Activated CD4-positive, CD25-positive, alpha-beta regulatory T cell treated with anti-CD3 and anti-CD28 coated beads, Interleukin-2, amount 50 U/mL, for 72 hours (primary cell): ENCODE measurements at places on chromosomes 7 and 10.

DNA sequence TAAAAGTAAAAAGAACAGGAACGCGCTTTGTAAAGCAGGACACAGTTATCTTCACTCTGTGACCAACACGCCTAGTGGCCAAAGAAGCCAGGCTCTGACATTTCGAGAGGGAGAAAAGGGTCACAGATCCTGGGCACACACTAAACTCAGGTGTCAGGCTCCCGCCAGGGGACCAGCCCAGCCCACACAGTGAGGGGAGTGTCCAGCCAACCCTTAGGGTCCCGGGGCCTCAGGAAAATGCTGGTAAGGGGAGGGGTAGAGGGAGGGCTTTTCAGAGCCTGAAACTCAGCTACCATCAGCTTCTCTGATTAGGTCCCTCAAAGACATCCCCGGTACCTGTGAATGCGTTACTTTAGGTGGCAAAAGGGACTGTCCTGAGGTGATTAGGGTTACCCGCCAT, 16.6 kb downstream of the ANXA11 start:
- DNase-seq: no peak

DNA sequence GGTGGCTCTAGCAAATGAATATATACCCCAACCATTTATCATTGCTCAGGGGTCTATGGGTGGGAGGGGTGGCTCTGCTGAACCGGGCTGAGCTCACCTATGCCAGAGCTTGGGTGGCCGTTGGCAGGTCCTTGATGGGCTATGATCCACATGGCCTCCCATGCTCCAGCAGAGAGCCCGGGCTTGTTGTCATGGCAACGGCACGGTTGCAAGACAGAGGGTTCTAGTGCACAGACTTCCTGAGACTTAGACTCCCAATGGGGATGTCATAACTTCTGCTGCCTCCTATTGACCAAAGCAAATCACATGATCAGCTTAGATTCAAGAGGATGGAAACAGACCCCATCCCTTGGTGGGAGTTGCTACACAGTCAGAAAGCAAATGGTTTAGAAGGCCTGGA, 36.4 kb upstream of the CARD11 start:
- no peak for DNase-seq

GRCh38 chr10:33732161-33732680, 397.8 kb upstream of the NRP1 start:
- no peak for DNase-seq

GRCh38 chr10:98667081-98667480, 220.3 kb upstream of the HPS1 start:
- DNase-seq: no peak

DNA sequence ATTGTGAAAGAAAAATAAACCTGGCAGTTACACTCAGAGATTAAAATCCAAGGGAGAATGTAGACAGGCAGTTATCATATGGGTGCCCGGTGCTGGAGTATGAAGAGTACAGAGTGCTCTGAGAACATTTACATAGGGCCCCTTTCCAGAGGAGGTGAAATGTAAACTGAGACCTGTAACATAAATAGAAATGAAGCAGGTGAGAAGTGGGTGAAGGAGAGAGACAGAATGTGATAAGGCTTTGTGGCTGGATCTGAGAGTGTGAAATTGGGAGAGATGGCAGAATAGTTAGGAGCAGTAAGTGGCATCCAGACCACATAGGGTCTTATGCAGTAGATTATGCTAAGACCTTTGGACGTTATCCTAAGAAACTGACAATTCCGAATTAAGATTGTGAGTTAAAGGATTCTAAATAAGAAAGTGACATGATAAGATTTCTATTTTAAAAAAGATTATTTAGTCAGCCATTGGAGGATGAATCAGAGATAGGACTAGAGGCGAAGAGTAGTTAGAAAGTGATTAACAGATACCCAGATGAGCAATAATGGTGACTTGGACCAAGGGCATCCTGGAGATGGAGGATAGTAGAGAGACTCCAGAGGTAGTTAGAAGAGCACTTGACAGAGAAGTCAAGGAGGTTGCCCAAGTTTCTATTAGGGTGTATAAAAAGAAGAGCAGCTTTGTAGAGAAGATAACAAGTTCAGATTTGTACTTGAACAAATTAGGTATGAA, 36.7 kb downstream of the DNAH11 start:
- DNase-seq: no peak

DNA sequence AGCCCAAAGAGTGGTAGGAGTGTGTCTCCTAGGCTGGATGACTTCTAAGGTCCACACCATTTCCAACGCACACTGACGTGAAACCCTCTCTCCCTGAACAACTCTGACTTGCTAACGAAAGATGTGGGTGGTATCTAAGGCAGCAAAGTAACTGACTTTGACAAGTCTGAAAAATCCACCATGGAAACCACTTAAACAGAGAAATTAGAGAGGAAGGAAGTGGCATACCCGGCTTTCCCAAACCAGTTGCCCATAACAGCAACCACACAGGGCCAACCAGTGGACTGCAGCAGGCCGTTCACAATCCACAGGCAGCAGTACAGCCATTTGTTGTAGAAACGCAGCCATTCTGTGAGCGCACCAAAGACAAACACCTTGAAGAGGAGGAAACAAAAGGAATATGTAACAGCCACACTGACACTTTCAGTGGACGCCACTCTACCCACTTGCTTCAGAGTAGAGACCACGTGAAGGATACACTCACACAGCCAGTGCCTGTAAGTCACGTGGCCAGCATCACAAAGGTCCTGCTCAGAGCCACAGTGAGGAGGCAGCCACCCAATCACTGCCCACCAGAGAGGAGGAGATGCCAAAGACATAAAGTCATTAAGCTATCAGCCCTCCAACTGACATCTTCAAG, 39.8 kb downstream of the SLC37A3 start:
- DNase-seq: no peak

DNA sequence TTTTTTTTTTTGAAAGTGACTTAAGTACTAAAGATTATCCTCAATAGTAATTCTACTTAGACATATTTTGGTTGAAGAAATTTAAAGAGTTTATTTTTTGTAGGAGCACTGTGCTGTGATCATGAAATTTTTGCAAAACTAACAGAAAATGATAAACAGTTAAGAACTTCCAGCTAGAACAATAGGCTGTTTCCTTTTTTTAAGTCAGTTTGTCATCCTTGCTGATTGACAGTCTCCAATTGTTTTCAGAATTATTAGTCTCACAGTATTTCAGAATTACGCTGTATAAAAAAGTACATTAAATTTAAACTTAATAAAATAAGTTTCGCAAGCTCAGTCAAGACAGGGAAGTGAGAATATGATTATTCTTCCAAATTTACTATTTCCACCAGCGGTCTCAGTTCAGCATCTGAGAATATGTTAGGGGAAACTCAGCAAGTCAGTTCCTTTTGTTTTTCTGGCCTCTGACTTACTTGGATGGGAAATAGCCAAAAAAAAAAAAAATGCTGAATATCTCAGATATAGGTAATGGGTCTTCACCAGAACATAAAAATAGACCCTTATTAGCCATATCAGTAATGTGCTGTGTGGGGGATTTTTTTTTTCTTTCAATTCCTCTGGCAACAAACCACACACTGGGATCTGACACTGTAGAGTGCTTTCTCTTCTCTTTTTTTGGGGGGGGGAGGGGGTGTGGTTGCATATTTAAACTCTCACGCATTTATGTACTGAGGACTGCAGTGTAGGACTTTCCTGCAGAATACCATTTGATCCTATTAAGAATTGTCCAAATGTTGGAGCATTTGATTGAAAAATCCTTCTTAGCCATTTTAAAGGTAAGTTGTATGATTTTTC, at the start of gene CD36:
CD36 (plus strand) TSS at position 732 of the 855 bp plus-strand sequence. CDS start 8,099 bp downstream, outside the sequence.
- no peak for DNase-seq

GRCh38 chr10:105207476-105207995, 566.4 kb downstream of the SORCS3 start:
- no peak for DNase-seq

GRCh38 chr7:157757211-157757610, 420.4 kb downstream of the DNAJB6 start:
- no peak for DNase-seq
